ENCODE measurements at places on chromosomes 5 and 9. TPM values are rescaled to one million over a fixed set of nuclear protein-coding genes. Genes with fewer than 3 reads are reported as not detected.

The FBXW5 gene
- 98.8 TPM for total RNA-seq

DNA sequence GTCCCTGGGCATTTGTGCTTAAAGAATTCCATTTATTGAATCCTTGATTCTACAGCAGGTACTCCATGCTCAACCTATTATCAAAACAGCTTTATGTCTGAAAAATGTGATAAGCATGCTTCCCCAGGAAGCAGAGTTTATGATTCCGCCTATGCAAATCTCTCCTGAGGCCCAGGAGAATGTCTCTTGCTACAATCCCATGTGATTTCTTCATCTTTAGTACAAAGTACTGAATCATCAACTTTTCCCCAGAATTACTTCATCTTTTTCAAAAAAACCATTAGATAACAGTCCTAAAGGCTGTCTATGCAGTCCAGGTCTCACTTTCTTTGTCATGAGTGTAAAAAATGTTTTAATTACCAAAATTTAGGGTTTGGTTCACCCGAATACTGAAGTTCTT, 130.2 kb upstream of the ADAMTSL1 start:
- no peak for DNase-seq

The PAEP gene
- not detected for total RNA-seq

DNA sequence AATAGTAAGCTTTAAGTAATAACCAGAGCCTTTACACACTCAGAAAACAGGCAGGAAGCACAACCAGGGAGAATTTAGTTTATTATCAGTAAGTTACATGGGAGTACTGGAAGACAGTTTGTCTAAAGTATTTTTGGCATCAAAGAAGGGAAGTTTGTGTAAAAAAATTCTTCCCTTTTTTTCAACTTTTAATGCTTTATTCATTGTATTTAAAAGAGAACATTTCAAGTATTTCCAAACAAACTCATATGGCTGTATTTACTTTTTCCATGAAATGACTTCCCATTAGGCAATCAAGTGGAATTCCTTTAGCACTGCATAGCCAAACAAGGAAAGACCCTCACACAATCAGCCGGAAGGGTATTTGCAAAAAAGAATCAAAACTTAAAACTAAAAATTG, 26.7 kb downstream of the RNF145 start:
- DNase-seq: no peak

The RANBP3L gene
- not detected for total RNA-seq

- DNase-seq: no peak
Measured at GRCh38 chr9:81563739-81564138, 125.6 kb downstream of the TLE1 start.

DNA sequence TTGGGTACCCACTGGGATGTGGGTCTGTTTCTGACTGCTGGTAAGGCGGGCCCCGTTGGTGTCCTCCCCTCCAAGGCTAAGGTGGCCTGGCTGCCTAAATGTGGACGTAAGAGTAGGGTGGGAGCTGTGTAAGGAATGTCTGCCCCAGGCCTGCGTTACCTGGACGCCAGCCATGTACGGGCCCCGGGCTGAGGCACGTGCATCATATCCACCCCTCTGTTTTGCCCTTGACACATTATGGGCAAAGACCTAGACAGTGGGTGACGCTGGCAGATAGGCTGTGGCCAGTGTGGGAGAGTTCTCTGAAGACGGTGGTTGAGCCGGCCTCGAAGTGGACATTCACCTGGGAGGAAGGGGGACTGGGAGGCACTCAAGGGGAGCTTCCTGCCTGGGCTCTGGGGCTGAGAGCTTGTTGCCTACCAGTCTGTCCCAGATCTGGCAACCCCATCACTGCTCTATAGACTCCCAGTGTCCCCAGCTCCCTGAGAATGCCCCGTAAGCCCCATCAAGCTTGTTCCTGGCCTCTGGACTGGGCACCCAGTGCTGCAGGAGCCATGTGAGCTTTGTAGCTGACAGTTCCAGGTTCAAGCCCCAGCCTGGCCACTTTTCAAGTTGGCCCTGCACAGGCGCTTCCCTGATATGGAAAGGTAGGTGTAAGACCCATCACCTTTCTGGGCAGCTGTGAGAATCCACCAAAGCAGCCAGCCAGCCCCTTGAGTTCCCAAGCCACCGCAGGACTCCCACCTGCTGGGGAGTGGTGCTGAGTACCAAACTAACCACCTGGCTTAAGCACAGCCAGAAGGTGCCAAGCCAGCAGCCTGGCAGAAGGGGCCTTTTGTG, 3.2 kb upstream of the PRR7 start:
- no peak for DNase-seq

The DDX4 gene
- not detected for total RNA-seq

All from Daoy (cell line).